ENCODE measurements at places on chromosomes 3 and 15.

GRCh38 chr3:152444029-152444641 lies 175.4 kb downstream of the MBNL1 start:
- H3K27me3 ChIP-seq: no peaks in the 10 kb centered on the region
- peaks cover 6% of the 10 kb centered on the region for H3K4me1 ChIP-seq
- DNase-seq: no peak

DNA sequence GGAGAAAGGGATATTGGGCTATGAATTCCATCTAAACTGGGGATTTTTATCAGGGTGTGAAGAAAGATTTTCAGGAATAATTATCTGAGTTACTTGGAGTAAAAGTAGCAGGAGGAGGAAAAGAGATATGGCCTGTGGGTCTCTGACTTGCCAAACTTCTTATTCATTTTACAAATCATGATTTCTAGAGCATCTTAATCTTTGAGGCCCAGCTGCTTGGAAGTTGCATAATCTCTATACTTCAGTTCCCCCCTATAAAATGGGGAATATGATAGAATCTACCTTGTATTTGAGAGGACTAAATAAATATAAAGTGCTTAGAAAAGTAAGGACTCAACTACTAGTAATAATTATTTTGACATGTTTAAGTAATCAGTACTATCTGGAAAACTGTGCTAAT lies 11.0 kb upstream of the GABPB1 start:
- H3K36me3 ChIP-seq: peaks cover 4% of the 10 kb centered on the region
- no peak overlapping the region for H3K4me3 ChIP-seq
- no peak overlapping the region for H3K27ac ChIP-seq
- no peak for DNase-seq

DNA sequence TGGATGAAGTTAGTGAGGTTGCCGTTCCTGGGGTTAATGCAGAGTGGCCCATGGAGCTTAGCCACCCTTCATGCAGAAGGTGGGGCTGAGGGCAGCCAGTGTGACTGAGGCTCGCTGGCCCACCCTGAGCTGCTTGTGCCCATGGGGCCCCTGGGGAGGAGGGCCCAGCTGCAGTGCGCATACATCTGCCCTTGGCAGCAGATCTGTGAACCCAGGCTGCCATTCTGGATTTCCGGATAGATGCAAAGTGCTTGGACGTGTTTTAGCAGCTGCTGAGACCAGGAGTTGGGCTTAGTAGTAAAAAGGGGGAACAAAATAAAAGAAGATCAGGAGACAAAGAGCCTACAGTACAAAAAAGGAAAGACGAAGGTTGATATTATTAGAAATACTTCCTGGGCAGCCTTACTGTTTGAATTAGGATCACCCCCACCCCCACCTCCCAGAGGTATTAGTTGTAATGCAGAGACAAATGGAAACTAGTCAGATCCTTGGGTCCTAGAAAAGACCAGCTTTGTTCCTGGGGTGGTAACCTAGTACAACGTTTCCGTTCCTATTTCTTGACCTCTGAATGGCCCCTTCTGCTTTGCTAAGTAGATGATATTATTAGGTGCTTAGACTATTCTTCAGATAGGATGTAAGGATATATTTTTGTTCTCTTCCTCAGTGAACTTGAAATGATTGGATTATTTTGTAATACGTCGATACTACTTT lies 70.2 kb downstream of the IGF1R start:
- peaks cover 88% of the 10 kb centered on the region for H3K4me1 ChIP-seq
- H3K36me3 ChIP-seq: peaks cover 3% of the 10 kb centered on the region
- DNase-seq: no peak
- peaks cover 16% of the 10 kb centered on the region for H3K27me3 ChIP-seq
- H3K4me3 ChIP-seq: no peak overlapping the region
- H3K27ac ChIP-seq: peak overlapping the region; percentile 72

DNA sequence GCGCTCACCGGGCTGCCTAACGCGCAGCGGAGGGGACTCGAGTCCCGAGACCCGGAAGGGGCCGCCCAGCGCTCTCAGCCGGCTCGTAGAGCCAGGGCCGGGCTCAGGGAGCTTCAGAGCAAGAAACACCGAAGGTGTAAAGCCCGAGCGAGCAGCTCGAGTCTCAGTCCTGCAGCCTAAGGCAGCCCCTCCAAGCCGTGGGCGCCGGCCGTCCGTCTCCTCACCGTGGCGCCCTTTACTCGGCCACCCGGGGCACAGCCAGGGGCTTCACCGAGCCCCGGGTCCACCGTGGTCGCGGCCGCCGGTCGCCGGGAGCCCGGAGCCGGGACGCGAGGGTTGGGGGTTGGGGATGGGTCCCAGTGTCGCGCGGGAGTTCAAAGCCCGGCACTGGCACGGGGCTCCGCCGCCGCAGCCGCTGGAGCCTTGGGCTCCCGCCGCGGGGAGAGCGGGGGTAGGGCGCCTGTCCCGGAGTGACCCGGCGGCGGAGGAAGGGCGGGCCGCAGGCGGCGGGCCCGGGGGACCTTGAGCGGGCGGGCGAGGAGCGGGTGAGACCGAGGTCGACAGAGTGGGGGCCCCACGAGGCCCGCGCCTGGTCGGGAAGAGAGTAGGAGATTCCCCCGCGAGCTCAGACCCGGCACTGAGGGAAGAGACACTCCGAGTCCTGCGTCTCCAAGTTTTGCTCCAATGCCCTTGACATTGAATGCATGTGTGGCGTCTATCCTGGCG lies 26.9 kb upstream of the THRB start:
- H3K27ac ChIP-seq: no peak overlapping the region
- peak overlapping the region; percentile 85 for H3K4me3 ChIP-seq
- H3K27me3 ChIP-seq: peaks cover 10% of the 10 kb centered on the region
- peaks cover 20% of the 10 kb centered on the region for H3K4me1 ChIP-seq
- DNase-seq: peak; percentile 56

- H3K27ac ChIP-seq: no peak overlapping the region
- H3K4me3 ChIP-seq: no peak overlapping the region
- no peaks in the 10 kb centered on the region for H3K36me3 ChIP-seq
- DNase-seq: no peak
- H3K27me3 ChIP-seq: no peaks in the 10 kb centered on the region
Measured at GRCh38 chr3:50445919-50446318, 57.5 kb downstream of the CACNA2D2 start.

DNA sequence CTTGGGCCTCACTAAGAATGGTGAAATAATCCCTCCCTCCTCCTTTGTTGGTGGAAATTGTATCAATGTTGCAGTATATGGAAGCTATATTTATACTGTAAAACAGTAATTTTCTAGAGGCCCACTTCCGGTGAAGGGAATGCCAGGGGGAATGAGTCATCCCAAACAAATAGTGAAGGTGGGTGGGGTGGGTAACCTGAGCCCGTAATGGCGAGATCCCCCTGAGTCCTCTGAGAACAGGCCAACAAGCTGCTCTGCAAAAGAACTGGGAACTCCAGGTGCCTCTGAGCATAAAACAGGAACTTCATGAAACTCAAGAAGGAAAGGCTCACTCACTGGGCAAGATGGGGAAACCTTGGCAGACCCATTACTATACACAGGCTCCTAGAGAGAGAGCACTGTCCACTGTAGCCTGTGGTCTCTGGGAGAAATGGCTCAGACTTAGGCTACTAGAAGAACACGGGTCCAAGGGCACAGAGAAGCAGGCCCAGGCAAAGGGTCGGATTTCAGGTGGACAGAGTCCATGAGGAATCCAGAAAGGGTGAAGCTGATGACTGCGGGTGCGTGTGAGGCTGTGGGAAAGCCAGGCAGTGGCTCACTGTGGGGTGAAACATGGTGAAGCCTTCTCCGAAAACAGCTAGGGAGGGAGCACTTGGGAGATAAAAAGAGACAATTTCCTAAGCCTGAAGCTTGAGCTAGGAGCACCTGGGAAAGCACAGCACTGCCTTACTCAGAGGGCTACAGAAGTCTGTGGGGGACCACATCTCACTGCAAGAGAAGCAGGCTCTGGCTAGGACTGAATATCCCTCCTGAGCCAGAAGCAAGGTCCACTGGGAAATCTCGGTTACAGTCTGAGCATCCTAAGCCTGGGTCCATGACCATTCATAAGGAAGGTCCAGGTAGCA lies 19.8 kb downstream of the LARP6 start:
- peaks cover 9% of the 10 kb centered on the region for H3K36me3 ChIP-seq
- H3K4me1 ChIP-seq: peaks cover 3% of the 10 kb centered on the region
- no peak overlapping the region for H3K27ac ChIP-seq
- no peaks in the 10 kb centered on the region for H3K27me3 ChIP-seq
- H3K4me3 ChIP-seq: no peak overlapping the region

DNA sequence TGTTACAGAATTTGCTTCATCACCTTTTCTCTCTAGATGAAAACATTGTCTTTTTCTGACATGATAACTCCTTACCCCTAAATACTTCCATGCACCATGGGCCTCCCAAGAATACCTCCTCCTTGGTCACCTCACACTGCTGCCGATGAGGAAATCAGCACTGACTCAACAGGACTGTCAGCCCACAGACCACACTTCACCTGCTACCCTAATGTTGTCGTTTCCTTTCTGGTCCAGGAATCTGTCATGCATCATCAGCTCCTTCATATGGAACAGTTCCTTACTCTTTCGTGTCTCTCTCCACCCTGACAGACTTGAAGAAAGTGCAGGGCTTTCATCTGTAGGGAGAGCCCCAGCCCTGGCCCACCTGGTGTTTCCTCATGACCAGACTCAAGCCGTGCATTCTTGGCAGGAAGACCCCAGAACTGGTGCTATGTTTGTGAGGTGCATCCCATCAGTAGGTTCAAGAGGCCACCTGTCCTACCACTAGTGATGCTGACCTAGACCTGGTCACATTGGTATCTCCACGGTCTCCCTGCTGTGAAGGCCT lies 41.1 kb upstream of the PLXNA1 start:
- no peaks in the 10 kb centered on the region for H3K36me3 ChIP-seq
- no peak for DNase-seq
- no peak overlapping the region for H3K4me3 ChIP-seq

DNA sequence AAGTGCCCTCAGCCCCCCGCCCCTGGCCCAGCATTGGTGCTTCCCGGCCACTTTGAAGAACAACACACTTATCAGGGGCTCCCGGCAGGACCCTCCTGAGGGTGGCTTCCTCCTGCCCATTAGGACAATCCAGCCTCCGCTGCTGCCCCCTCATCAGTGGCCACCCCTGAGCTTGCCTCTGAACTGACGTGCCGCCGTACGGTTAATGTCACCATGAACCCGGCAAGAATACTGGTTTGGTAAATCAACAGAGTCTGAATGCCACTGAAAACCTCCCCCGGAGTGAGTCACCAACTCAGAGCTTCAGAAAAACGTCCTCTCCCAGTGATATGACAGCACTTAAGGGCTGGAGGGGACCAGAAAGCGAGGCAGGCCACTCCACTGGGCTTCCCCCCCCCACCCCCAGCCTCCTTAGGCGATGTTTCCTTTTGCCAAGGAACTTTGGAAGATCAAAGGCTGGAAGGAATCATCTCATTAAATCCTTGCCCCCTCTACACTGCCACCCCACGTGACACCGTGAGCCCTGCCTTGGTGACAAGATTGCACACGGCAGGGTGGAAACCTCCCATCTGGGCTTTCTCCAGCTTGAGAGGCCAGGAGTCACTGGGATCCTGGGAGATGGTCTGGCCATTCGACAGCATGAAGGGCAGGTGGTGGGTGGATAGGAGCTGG lies 142.1 kb downstream of the NUP210 start:
- no peak for DNase-seq
- no peak overlapping the region for H3K27ac ChIP-seq
- peaks cover 40% of the 10 kb centered on the region for H3K4me1 ChIP-seq
- H3K4me3 ChIP-seq: no peak overlapping the region
- H3K36me3 ChIP-seq: no peaks in the 10 kb centered on the region

- H3K4me1 ChIP-seq: no peaks in the 10 kb centered on the region
- H3K27ac ChIP-seq: no peak overlapping the region
- peaks cover 3% of the 10 kb centered on the region for H3K27me3 ChIP-seq
- H3K36me3 ChIP-seq: no peaks in the 10 kb centered on the region
- H3K4me3 ChIP-seq: no peak overlapping the region
Measured at GRCh38 chr3:150170852-150171520, 200.3 kb upstream of the PFN2 start.

DNA sequence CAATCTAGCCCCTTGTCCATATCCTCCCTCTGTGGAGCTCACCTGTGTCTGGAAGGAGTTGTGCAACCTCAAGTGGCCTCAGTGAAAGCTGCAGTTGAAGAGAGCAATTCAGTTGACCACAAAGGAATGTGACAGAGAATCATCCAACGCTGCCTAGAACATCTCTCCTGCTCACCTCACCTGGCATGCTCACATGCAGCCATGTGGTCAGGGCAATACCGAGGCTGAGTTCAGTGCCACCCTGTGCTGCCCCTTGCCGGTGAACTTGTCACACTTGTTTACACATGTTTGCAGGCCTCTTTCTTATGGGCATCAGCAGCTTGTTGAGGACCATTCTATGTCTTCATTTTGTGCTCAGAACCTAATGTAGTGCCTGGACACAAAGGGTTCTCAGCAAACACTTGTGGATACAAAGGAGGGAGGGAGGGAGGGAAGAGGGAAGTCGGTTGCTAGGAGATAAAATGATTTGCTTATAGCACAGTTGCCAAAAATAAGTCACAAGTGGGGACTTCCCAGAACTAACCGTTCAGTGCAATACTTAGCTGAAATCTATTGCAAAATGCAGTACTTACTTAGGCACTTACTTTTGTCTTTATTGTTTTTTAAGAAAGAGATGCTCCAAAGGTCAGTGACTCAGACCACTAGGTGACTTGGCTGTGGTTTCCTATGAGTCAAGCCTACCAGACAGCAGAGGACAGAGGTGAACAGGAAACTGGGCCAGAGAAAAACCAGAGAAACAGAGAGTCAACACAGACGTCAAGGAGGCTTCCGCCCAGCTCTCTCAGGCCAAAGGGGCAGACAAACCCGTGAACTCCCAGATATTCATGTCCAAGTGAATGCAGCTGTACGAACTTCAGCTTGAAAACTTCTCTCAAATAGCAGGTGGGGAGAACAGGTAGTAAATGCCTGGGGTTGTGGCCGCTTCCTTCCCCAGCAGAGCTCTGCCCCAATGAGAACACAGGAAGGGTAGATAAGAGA lies 227.8 kb upstream of the CTNNB1 start:
- peaks cover 15% of the 10 kb centered on the region for H3K27me3 ChIP-seq
- no peak for DNase-seq
- no peak overlapping the region for H3K4me3 ChIP-seq
- H3K4me1 ChIP-seq: peaks cover 53% of the 10 kb centered on the region
- peaks cover 4% of the 10 kb centered on the region for H3K36me3 ChIP-seq

GRCh38 chr15:98397419-98397818 lies 250.9 kb upstream of the IGF1R start:
- H3K4me3 ChIP-seq: no peak overlapping the region
- DNase-seq: no peak
- H3K27me3 ChIP-seq: no peaks in the 10 kb centered on the region

DNA sequence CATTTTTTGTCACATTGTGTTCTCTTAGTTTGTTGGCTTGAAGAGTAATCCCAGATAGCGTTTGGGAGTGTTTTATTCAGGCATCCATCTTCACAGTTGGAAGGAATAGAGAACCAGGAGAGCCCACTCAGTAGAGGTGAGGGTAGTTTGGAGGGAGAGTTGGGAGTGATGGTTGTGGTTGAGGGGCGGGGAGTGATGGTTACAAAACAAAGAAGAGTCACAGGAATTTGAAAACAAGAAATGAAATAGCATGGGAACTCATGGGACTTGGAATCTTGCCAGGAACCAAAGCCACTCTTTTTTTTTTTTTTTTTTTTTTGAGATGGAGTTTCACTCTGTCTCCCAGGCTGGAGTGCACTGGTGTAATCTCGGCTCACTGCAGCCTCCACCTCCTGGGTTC lies 36.3 kb downstream of the DUT start:
- no peaks in the 10 kb centered on the region for H3K36me3 ChIP-seq
- no peaks in the 10 kb centered on the region for H3K4me1 ChIP-seq
- H3K27me3 ChIP-seq: no peaks in the 10 kb centered on the region
- no peak overlapping the region for H3K27ac ChIP-seq

Measured in endothelial cell (in vitro differentiated cells).